ENCODE measurements at places on chromosomes 3 and 15.

GRCh38 chr15:85583442-85583841 lies 203.0 kb downstream of the AKAP13 start:
- DNase-seq: no peak

- no peak for DNase-seq
Observed at GRCh38 chr15:67980171-67980570, 73.9 kb upstream of the PIAS1 start.

DNA sequence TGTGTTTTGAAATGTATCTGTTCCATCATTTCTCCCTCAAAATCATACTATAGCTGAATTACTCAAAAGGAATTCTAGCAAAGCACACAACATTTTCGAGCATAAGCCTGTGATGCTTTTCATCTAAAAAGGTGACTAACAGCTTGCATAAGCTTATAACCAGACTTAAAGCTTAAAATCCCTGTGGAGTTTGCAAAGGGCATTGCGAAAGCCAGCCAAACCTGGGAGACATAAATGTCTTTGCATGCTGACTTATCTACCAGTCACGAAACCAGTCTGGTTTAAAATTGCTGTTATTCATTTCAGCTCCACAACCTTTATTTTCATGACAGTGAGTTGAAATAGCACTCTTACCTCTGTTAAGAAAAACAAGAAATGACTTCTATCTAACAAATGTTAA lies 35.6 kb upstream of the LIPC start:
- DNase-seq: no peak

DNA sequence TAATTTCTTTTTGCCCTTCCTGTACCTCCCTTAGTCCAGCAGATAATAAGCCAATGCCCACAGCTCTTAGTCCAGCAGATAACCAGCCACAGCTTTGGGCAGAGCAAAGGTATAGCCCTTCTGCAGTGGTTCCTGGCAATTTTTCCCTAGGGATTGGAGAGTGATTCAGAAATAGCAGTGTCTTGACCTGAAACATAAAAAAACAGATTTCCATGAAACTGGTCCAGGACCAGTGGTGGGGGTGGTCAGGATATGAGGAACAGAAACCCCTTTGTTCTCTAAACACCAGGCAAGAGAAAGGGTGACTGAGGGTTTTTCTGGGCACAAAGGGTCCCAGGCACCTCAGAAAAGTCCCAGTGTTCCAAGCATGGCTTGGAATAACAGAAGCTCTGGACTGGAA lies 103.4 kb downstream of the ARRDC4 start:
- DNase-seq: no peak

DNA sequence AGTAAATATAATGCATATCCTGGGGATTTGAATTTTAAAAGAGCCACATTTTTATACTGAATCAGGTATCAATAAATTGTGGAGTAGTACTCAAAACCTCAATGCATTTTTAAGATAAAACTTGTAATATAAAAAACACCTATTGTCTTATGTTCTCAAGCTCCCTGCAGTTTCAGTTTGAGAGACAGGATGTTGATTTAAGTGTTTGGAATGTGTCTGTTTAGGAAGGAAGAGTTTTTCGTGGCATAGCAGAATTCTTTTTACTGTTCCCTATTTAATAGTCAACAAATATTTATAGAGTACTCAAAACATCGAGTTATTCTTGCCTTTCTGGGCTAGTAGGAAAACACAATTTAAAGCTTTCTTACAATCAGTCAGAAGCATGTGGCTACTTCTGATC lies 146.1 kb upstream of the BCHE start:
- no peak for DNase-seq

- DNase-seq: no peak
Observed at GRCh38 chr3:179196098-179196497, 47.9 kb downstream of the PIK3CA start.

DNA sequence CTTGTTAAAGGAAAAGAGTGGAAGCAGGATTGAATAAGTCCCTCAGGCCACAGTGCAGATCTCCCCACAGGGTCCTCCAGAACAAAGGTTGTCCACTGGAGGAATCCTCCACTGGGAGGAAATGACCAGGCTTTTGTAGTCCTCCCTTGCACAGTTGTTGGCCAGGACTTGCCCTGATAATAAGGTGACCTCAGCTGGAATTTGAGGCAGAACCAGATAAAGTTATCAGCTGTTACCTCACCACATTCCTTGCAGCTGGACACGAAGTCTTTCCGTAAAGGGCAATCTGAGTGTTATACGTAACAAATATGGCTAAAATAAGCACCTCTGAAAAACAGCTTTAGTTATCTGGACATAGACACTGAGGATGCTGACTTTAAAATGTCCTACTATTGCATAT lies 83.5 kb upstream of the NAALADL2 start:
- DNase-seq: no peak

GRCh38 chr3:128307781-128308469 lies 154.6 kb downstream of the EEFSEC start:
- DNase-seq: no peak

- DNase-seq: no peak
Observed at GRCh38 chr3:106176734-106177133, 307.9 kb upstream of the CBLB start.

DNA sequence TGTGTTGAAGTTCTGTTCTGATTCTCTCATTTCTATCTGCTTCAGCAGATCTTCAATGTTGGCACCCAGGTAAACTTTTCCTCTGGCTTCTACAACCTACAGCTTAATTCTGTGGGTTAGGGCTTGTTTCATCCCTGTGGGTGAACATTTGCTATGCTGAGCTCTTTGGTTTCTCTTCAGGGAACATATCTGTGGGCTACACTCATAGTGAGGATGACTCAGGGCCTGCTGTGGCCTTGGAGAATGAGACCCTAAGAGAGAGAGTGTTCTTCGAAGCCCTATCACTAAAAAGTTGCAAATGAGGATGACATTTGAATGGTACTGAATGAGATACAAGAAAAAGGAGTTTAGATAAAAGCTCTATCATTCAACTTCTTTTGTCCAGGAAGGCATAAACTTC lies 346.2 kb upstream of the CBLB start:
- no peak for DNase-seq

- no peak for DNase-seq
Observed at GRCh38 chr3:9153904-9154619, 95.4 kb downstream of the SRGAP3 start.

DNA sequence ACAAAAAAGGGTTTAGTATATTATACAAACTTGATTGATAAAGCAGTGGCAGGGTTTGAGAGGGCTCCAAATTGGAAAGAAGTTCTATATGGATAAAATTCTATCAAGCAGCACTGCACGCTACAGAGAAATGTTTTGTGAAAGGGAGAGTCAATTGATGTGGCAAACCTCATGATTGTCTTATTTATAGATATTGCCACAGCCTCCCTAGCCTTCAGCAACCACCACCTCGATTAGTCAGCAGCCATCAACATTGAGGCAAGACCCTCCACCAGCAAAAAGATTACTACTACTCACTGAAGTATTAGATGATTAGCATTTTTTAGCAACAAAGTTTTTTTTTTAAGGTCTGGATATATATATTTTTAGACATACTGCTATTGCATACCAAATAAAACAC lies 296.7 kb downstream of the CHST2 start:
- DNase-seq: no peak

DNA sequence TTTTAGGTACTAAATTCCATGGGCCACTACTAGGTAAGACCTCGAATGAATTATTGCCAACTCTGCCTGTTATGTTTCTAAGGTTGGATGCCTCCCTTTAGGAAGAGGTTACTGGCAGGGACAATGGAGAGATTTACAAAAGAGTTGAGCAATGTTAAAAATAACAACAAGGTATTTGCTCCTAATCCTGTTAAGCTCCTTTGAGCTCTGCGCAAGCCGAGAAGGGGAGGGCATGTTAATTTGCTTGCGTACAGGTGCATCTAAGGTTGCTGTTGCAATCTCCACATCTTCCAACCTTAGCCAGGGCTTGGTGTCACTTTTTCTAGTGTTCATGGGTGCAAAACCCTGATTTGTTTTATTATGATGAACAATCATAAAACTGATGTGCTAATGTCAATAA lies 161.5 kb upstream of the TPM1 start:
- no peak for DNase-seq

DNA sequence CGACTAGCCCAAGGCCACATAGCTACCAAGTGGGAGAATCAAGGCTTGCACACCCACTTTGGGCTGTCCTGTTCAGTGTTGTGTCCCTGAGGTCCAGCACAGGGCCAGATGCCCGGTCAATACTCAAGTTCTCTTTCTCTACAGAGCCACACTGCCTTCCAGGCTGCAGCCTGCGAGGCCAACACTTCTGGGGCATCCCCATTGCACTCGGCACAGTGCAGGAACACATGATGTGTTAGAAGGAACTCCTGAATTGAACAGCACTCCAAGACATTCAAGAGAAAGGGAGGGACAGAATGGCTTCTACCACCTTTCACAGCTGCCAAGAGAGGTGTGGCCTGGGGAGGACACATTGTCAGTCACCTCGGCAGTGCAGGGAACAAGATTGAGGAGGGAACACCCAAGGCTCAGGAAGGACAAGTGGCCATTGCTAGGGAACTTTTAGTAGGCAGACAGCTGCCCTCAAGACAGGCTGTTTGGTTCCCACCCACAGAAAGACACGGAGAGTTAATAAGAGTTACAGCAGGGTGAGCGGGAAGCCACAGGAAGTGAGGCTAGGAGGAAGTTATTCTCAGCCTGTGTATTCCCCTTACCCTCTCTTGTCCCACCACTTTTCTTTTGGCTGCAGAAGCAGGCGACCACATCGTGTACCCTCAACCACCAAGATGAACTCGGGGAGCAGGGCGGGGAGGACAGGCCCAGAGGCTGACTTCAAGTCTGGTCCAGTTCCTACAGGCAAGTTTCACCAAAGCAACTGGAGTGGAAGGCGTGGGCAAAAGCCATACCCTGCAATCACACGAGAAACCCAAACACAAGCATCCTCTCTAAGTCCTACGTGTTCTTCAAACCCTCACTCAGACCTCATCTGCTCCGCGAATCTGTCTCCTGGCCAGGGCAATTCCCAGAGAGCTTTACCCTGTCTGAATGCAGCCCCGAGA lies 69.4 kb downstream of the SRGAP3 start:
- DNase-seq: no peak

GRCh38 chr3:147371140-147371539 lies 35.2 kb downstream of the ZIC4 start:
- DNase-seq: no peak

DNA sequence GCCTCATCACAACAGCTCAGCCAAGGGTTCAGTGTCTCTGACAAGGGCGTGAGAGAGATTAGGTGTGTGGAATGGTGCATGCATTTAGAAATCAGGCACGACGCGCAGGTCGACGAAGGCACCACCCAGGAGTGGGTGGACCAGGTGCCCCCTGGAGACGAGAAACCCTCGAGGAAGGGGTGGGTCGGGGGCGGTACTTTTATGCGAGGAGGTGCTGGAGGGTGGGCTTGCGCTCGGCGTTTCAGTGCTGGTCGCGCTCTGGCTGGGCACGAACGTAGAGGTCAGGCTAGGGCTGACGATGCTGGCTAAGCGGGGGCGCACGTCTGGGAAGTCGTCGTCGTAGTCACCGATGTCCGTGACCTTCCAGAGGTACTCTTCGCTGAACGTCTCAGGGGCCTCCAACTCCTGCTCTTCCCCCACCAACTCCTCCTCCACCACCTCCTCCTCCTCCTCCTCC lies 393 bp downstream of the ERICH6 start:
- DNase-seq: peak; percentile 56

- no peak for DNase-seq
Observed at GRCh38 chr3:193744822-193745684, 152.0 kb downstream of the OPA1 start.

DNA sequence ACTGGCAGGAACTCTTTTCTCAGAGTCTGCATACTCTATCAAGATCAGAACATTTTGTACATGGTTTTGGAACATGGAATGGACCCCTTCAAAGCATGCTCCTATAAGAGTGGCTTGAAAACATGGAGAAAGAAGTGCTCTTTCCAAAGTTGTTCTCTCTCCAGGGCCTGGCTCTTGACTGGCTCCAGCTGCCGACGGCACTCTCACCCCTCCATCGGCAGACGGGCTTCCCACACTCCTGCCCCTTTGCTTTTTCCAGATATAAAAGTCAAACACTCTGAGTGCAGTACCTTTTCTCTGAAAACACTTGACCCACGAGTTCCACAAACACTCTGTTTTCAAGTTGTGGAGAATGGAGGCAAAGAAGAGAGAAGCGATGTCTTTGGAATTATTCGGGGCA lies 72.5 kb upstream of the ONECUT1 start:
- no peak for DNase-seq

DNA sequence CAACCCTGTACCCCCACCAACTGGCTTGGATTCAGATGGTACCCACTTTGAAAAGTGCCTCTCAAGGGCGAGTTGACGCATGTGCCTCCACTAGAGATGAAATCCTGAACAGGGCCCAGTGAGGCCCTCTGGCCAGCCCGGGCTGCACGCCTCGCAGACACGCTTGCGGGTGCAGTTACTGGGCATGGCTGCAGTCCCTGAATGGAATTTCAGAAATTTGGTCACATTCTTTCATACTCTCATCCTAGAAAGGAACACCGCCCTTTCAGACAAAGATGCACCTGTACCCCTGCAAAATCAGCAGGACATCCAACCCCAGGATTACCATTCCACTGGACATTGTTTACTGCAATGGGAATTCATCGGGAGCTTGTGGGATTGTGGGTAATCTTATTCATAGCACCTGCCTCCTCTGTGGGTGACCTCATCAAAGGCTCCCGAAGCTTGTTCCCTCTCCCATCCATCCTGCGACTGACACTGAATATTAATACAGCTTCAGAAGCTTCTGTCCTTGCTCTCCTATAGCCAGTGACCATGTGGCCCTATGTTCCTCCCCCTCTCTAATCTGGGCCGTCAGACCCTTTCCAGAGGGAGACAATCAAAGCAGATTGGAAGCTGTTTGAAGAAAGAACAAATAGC lies 42.5 kb upstream of the TPM1 start:
- DNase-seq: no peak

DNA sequence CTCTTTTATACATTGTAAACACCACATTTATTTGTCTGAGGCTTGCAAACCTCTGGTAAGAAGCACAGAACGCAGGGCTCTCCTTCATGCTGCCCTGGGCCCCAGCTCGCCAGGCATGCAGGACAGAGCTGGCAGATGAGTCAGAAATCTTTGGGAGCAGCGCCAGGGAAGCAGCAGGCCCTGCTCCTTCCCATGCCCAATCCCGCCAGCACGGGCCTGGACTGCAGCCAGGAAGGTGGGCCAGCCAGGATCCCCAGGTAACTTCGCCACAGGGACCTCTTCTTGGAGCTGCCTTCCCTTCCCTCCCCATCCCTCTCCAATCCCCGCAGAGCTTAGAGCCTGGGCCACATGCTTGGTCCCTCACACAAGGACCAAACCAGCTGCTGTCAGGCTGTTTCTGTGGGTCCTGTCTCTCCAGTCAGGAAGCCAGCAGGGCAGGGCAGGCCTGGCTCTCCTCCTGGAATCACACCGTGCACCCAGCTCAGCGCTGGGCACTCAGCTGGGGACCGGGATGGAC lies 8.8 kb downstream of the STOML1 start:
- DNase-seq: no peak

DNA sequence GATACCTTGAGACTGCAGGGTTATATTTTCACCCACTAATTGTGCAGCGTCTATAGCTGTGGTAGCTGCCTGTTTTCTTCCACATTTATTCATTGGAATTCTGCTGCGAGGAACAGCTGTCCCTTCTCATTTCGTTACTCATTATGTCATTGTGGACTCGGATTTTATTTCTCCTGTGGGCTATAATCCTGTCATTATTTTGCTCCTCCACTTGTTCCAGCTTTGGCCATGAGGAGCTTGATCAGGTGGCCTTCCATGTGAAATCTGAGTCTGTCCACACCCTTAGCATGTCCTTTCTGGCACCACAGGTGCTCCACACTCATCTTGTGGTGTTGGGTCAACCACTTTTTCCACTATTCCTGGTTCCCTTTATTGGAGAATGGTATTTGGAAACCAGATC lies 14.8 kb downstream of the LYSMD4 start:
- DNase-seq: no peak

- no peak for DNase-seq
Observed at GRCh38 chr3:113232342-113232741, 21.0 kb downstream of the BOC start.

Measured in activated B cell treated with CpG ODN at 0.5 μM for 24 hours (primary cell).